Activated T-helper 1 cell treated with anti-CD3 and anti-CD28 coated beads, Interleukin-2, amount 50 U/mL, for 16 hours (primary cell): ENCODE measurements at places on chromosomes 13 and 19.

GRCh38 chr19:47582320-47582909 lies 9.5 kb upstream of the ZNF541 start:
- no peak for DNase-seq

GRCh38 chr13:76672420-76672819 lies 213.8 kb downstream of the KCTD12 start:
- DNase-seq: no peak

DNA sequence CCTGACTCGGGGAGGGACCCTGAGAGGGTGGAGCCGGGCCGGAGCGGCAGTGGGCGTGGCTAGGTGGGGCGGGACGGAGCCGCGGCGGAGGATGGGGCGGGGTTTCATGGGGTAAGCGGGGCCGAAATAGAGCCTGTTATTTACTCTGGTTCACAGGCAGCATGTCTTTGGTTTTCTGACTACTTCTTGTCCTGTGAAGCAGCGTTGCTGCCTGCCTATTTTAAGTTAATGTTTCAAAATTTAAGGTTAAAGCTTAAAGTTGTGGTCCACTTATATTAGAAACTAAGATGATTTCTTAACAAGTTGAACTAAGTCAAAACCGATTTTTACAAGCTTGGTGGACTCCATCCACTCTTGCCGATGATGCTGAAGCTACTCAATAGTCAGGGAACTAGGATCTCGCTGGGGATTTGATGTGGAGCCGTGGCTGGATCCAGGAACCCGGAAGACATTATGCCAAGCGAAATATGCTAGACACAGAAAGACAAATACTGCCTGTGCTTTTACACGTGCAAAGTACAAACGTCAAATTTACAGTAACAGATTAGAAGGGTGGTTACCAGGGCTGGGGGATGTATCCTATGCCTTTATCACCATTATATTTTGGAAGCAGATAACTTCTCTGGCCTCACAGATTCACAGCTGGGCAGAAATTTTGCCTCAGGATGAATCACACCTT lies 433 bp upstream of the ZNF616 start:
- no peak for DNase-seq

DNA sequence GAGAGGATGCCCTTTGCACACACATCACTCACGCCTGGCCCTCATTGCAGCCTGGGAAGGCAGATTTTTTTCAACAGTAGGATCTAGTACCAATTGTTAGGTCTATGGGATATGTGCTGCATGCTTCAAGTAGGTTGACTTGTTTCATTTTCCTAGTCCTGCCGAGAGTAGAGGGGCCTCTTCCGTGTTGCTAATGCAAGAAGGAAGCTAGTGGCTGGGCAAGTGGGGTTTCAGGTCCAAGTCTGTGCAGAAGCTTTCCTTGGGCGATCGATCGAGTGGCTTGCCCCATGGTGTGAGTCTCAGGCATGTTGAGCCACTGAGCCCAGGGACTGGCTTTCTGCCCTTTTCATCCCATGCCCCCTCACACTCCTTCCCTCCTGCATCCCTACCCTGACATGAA lies 13.7 kb downstream of the ILF3 start:
- no peak for DNase-seq

- DNase-seq: no peak
Observed at GRCh38 chr19:45322744-45323281, at the start of gene CKM. Gene CKM, minus strand, starts transcription at chr19:45322875. Its CDS starts 3,162 bp downstream, at chr19:45319713.

DNA sequence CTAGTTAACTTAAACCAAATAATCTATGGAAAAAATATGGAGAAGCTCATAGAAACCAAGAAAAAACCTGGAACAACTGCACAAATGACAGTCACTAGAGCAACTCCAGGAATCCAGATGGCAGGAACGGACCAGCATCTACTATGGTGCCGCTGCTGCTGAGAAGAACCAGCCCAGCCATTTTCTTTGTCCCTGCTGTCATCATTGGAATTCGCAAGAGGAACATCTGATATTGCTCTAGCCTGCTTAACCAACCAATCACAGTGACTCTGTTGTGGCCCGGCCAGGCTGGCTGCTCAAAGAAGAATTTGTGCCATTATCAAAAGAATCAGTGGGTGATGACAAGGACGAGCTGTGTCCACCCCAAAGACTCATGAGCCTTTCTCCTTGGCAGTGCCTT lies 33.1 kb upstream of the CEBPA start:
- no peak for DNase-seq

DNA sequence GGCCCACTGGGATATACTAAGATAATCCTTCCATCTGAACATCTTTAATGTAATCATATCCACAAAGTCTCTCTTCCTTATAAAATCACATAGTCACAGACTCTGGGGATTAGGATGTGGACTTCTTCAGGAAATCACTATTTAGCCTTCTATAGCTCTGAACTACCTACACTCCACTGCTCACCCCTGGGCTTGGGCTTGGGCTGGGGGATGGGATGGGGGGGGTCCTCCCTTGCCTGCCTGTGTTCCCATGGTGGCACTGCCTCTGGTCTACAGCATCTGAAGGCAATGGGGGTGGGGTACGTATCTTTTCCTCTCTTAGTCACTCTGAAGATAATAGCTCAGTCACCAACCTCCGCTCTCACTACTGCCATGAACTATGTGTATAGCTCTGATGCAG lies 67.8 kb upstream of the SERTM1 start:
- DNase-seq: no peak

DNA sequence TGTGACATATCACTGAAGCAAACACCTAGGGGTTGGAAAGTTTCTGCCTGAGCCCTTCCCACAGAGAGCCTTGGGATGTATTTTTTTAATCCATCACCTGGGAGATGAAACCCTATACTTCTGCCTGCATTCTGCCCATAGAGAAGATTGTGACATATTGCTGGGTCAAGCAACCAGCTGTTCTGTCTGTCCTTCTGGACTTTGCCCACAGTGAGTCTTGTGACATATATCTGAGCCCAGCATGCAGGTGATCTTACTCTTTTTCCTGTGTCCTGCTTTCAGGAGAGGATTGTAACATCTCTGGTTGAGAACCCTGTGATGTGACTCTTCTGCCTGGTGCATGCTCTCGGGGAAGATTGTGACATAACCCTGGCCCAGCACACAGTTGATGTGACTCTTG lies 24.9 kb upstream of the ZNF681 start:
- DNase-seq: no peak

DNA sequence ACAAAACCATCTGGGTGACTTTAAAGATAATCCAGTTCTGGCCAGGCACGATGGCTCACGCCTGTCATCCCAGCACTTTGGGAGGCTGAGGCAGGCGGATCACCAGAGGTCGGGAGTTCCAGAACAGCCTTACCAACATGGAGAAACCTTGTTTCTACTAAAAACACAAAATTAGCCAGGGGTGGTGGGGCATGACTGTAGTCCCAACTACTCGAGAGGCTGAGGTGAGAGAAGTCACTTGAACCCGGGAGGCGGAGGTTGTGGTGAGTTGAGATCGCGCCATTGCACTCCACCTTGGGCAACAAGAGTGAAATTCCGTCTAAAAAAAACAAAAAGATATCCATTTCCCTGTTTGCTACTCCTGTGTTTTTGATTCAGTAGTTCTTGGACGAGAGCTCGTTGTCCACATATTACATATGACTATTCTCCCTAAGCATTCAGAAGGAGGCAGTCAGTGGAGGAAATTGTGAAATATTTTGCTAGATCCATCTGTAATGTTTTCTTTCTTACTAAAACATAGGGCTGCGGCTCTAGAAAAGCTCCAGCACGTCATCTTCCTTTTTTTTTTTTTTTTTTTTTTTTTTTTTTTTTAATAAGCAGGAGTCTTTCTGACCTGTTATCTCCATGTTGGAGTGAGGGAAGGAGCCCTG lies 33.6 kb downstream of the ZNF701 start:
- no peak for DNase-seq

DNA sequence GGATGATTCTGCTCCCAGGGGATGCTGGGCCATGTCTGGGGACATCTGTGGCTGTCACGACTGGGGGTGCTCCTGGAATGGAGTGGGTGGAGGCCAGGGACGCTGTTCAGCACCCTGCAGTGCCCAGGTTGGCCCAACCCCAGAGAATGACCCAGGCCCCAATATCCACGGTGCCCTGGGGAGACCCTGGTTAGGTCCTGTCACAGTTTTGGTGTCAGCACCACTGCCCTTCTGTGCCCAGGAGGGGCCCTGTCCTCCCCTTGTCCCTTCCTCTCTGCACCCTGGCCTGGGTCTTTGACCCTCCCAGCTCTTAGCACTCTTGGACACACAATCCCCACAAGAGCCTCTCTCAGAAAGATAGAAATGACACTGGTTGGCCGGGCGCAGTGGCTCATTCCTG lies 85.3 kb downstream of the GADD45B start:
- no peak for DNase-seq

DNA sequence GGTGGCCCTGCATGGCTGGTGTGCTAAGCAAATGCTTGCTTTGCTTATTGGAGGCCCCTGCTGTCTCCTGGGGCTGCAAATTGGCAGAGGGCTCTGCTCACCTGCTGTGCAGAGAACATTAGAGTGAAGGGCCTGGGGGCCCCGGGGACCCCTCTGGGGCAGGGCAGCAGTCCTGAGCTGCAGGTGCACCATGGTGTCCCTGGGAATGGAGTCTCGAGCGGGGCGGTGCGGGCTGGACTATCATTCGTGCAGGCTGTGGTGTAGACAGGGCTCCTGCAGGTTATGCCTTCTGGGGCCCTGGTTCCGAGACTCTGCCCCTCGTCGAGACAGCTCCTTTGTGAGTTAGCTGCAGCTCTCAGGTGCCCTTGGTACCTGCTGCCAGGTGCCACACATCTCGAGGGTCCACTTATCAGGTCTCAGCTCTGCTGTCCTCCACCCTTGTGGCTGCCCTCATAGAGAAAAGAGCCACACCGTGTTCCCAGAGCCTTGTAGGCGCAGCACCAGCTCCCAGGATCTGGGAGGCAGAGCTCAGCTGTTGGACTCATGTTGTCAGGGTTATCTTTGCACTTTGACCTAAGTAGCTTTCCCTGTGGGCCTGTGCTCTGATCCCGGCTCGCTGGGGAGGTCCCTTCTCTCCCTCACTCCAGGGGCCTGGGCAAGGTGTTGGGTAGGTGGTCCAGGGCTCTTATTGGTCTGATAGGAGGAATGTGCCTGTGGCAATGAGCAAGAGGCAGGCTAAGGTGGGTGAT lies 58.0 kb upstream of the ZNF536 start:
- DNase-seq: no peak

DNA sequence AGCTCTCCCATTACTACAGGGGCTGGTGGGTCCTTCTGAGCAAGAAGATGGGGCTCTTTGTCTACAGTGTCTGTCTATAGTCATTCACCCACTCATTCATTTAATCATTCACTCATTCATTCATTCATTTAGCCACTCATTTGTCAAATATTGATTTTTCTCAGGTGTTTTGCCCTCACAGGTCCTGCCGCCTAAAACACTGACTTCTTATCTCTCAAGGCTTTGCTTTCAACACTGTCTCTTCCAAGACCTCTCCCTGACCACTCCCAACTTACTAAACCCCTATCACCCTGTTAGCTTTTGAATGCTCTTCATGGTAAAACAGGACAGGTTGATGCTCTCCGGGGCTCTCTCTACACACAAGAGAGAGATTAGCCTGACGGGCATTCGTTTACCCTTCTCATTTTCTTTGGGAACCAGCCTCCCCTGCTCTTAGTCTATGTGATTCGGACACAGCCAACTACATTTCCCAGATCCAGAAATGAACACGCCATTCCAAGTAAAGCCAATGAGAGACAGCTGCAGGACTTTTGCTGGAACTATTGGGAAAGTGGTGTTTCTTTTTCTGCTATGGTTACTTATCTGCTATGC lies 22.7 kb downstream of the FAM187B start:
- no peak for DNase-seq

DNA sequence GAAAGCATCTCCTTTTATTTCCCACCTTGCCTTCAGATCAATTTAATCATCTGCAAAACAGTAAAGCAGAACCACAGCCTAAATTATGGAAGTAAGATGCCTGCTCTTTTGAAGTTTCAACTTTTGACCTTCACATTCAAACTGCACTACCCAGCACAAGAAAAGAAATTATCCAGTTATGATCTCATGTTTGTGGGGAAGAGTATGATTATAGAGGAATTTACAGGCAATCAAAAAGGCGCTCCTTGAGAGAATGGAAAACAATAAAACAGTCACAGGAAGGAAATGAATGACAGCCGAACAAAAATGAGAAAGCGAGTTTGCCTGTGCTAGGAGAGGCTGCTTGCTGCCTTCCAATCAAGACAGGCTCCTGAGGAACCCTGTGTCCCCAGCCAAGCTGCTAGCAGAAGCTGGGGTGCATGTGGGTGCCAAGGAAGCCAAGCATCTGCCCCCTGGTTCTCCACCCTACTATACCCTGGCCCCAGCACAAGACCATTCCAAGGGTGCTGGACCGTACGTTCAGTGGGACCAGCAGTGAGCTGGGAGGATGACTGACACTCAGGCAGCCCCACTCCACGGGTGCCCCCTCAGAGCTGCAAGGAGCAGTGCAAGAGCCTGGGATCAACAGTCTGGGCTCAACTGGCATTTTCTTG lies 47.8 kb downstream of the PEPD start:
- DNase-seq: no peak

- no peak for DNase-seq
Observed at GRCh38 chr19:35337097-35337983, 8.4 kb downstream of the CD22 start.

DNA sequence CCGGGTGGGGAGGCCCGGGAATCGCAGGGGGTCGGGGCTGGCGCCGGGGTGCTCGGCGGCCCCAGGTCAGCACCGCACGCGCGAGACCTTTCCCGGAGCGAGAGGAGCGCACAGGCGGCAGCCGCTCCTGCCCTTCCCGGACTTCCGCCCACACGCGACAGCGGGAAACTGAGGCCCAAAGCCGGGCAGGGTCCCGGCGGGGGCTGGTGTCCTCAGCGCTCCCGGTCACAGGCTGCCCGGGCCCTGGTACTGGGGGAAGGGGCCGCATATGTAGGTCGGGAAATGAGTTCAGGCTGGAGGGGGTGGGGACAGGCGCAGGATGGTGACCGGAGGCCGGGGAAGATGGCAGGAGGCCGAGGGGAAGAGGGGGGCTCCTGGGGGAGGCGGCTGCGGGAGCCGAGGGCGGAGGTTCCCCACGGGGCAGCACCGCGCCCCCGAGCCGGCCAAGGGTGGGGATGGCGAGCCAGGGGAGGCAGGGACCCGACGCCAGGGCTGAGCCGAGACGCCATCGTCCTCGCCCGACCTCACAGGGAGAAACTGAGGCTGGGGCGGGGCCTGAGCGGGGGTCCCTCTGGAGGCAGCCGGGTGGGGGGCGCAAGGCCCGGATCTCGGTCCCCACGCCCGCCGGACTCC lies 662 bp downstream of the CBARP start:
- DNase-seq: no peak

- no peak for DNase-seq
Observed at GRCh38 chr19:11017275-11018035, 56.6 kb downstream of the SMARCA4 start.

- no peak for DNase-seq
Observed at GRCh38 chr13:110687736-110688135, 18.2 kb downstream of the CARS2 start.

DNA sequence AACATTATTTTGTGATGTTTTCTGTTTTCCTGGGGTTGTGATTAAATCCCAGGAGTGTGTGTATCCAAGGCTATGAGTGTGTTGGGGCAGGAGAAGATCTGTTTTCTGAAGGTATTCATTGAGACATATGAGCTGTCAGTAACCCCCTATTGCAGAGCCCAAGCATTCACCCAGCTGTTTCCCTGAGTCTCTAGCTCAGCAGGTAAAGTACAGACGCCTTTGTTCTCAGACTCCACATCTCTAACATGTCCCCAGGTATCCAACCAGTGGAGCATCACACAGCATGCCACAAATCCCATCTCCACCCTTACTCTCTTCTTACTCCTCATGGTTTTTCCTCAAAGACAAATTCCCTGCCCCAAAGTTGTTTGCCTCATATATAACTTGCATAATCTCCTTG lies 213.6 kb downstream of the PCDH20 start:
- no peak for DNase-seq

GRCh38 chr13:88144580-88144979 lies 473.4 kb downstream of the SLITRK5 start:
- no peak for DNase-seq

- no peak for DNase-seq
Observed at GRCh38 chr19:45179072-45179891, 698 bp downstream of the BLOC1S3 start.
